ENCODE measurements at places on chromosomes 2 and 18.

- no peak for DNase-seq
These were observed 51.4 kb upstream of the SCN1A start for GRCh38 chr2:166179201-166179600.

- no peak for DNase-seq
These were observed 13.8 kb upstream of the SPATA3 start for GRCh38 chr2:230982126-230982525.

DNA sequence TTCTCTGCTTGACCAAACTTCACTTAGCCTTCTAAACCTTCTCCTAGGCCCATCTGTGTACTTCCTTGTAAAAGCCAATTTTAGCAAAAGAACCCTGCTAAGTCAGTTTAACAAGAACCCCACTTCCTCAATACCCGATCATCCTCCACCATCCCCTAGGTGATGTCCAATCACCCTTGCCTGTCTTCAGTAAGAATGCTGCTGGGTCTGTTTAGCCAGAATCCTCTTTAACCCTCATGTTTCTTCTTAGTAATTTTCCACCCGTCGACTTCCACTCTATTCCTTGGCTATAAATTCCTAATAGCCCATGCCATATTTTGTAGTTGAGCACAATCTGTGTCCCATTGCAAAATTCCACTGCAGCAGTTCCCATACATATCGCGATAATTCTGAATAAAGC lies 780.0 kb upstream of the RAB6C start:
- DNase-seq = no peak

DNA sequence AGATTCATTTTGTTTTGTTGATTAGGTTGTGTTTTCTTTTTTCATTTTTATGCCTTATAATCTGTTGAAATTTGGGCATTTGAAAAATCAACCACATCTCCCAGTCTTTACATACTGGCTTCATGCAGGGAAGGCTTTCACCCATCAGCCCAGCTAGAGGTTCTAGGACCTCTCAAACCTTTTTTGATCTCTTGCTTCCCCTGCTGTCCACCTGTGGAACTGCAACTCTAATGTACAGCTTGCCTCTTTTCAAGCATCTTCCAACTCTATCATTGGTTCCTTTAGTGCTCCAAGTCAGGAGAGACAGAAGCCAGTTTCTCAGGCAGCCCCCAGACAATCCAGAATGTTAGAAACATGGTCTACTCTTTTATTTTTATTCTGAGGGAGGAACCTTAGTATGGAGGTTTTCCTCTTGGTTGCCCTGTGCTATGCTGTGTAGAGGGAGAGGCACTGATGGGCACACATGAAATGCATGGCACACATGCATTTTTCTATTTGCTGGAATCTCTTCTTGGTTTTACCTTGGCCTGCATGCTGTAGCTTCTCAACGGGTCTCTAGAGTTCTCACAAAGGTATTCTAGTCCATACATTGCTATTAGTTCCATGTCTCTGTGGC lies 107.2 kb upstream of the L3MBTL4 start:
- peak; percentile 57 for DNase-seq

DNA sequence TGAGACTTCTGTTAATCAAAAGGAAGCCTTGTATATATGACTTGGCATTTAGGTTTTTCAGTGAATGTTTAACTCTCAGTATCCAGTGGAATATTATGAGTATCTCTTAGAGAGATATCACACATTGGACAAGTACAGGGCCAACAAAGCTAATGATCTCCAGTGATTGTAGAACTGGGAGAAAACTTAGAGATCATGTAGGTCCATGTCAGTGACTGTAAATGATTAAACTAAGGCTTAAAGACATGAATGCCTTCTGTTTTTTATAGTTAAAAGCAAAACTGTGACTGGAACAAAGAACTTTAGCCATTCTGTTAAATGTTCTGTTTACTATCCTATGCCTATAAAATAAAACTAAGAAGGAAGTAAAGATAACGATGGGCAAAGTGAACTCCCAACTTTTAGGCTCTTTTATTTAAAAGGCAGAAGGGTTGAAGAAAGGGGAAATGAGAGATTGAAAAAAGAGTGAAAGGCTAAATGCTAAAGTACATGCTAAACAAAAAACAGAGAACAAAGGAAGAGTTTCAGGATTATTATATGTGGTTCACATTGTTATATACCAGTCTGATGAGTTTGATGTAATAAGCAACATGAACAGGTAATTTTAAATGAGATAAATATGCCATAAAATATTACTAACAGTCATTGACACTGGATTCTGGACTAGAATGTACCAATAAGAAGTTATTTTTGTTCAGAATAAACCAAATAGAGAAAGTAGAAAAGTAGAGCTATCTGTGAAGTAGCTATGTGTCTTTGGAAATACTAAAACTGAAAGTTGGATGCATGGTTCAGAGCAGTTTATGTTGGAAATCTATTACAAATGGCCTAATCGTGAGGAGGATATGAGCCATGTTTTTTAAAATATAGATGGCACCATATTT lies 37.1 kb upstream of the TNFRSF11A start:
- no peak for DNase-seq

GRCh38 chr2:172558372-172558771 lies 2.5 kb downstream of the PDK1 start:
- no peak for DNase-seq

DNA sequence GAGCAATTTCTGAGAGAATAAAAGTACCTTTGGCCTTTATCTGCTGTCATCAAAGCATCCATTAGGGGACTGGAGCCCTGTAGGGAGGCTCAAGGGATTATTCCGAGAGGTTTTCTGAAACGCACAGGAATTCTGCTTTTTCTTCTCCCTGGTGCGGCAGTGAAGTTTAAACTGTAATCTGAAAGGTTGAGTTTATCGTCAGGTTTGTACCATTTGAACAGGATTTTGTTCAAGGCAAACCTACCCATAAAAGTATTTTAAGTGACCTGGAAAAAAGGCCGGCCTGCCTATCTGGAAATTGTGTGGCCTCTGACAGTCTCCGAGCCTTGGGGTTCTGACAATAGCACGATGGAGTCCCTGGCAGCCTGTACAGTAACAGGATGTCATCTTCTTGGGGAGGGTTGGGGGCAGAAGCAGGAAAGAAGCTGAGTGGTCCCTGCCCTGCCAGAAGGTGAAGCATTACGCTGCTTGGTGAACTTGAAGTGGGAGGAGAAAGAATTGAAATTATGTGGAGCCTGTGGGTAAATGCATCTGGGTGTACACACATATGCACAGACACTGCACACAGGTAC lies 272.0 kb downstream of the CYRIA start:
- no peak for DNase-seq

- no peak for DNase-seq
These were observed 49.0 kb downstream of the KYNU start for GRCh38 chr2:142926445-142926844.

DNA sequence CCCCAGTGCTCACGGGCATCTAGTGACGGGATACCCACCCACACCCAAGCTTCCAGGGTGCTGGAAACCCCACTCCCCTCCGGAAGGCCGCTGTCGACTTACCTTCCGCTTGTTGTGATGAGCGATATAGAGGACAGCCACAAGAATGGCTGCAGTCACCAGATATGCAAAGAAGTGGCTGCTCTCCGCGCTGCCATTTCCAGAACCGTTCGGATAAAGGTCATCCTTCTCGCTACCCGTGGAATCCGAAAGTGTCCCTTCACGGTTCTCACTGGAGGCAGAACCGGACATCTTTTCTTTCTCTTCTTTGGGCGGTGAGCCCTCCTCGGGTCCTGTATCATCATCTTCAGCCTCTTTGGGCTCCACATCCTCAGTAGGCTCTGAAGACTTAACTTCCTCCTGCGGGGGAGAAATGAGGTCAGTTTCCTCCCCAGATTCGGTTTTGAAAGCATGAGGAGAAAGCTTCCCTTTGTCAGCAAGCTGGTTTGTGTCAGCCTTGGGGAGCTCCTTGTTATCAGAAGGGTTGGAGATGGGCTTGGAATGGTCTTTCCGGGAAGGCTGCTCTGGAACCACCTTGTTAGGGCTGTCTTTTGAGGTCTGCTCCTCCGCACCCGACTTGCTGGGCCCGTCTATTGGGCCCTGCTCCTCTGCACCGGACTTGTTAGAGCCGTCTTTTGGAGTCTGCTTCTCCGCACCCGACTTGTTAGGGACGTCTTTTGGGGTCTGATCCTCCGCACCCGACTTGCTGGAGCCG lies 1.2 kb downstream of the TGOLN2 start:
- no peak for DNase-seq

DNA sequence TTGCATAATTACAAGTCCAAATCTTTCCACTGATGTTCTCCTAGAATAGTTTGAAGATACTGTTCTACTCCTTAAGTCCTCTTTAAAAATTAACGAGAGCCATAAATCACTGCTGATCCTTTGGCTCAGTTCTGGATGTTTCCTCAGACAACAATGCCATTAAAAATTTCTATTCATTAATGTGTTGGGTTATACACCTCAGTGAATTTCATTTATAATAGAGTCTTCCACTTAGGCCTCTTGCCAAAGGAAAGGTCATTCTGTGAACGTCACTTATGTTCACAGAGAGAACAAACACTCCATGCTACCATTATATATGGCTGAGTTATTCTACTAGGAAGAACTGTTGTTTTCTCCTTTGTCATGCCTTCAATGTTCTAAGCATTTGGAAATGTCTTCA lies 1472.3 kb upstream of the CELF4 start:
- DNase-seq = no peak

- DNase-seq = no peak
These were observed 53.9 kb upstream of the RAB27B start for GRCh38 chr18:54774423-54774822.

GRCh38 chr2:26521054-26521912 lies 43.4 kb upstream of the OTOF start:
- DNase-seq = peak; percentile 31

DNA sequence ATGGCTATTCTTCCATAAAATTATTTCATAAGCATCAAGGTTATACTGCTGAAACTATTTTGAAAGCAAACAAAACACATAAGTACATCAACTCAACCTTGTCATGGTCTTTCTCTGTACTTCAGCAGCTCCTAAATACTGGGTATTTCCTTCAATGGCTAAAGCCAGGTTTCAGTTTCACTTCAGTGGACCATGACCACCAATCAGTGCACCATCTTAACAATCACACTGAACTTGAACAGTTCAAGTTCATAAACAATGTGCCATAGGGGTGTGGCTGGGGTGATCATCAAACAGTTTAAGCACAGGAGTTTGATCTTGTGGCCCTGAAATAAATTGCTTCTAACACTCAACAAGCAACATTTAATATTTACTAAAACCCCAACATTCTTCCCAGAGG lies 124.1 kb upstream of the FIGN start:
- no peak for DNase-seq

GRCh38 chr2:207698301-207698700 lies 13.1 kb upstream of the CCNYL1 start:
- no peak for DNase-seq

DNA sequence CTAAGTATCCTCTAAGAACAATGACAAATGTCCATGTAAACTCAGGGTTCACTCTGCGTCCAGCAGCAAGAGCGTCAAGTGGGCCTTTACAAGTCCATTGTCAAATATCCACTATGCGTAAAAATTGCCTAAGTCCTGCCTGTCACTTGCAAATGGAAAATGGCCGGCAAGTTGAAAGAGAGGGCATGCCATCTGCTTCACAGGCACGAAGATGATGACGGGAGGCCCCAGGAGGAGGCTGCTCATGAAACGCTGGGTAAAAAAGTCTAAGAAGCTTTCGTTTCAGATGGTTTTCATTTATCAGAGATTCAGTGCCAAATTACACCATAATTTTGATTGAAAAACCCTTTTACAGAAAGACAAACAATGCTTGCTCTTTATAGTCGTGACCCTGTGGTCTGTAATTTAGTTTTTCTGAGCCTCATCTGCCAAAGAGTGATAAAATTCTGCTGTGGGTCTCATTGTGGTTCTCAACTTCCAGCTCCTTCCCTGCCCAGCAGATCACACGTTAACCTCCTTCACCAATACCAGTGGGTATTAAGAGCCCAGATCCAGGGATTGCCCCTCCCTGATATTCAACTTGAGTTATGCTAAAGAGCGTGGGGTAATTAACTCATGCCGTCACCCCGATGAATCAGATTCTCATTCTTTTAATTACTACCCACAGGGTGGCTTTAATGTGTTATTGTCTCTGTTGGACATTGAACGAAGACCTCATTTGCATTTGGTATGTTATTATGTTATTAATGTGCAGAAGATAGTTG lies 160.2 kb upstream of the ALKAL2 start:
- DNase-seq = no peak

GRCh38 chr2:70777450-70777849 lies 9.4 kb upstream of the ADD2 start:
- DNase-seq = no peak

GRCh38 chr18:79069717-79070151 lies 540 bp downstream of the ATP9B start:
- DNase-seq = no peak

GRCh38 chr18:79064228-79064627 lies 5.0 kb upstream of the ATP9B start:
- no peak for DNase-seq

DNA sequence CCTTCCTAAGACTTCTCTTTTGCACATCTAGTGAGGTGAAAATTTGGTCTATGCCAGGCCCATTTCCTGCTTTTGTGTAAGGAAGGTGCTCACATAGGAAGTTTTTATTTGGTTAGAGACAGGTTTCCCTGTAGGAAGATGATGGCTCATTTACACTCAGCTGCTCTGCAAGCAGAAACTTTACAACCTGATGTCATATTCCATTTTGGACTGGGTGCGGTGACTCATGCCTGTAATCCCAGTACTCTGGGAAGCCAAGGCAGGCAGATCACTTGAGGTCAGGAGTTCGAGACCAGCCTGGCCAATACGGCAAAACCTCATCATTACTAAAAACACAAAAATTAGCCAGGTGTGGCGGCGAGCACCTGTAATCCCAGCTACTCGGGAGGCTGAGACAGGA lies 35.8 kb downstream of the CASP10 start:
- DNase-seq = no peak

GRCh38 chr2:96522304-96523203 lies 14.0 kb upstream of the ARID5A start:
- DNase-seq = no peak

GRCh38 chr18:55497825-55498403 lies 90.1 kb downstream of the TCF4 start:
- no peak for DNase-seq

DNA sequence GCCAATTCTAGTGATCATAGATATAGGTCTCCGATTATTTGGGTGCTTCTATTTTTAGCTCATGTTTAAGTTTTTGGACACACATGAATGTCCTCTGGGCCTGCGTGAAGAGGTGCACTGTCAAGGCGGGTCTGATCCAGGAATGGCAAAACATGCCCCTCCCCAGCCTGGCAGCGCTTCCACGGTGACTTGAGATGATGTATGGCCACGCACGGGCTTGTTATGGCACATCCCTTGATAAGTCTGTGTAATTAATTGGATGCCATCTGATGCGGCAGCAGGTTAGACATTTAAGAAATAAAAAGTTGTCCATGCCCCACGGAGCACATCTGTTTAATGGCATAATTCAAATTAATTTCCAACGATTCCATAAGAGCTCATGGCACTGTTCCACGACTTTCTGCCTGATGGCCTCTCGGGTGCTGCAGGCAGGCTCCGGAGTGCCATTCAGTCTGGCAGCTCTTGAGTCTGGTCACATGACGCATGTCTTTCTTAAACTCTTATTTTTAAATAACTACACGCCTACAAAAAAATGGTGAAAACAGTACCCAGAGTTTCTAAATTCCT lies 151.4 kb downstream of the ACKR3 start:
- no peak for DNase-seq
